ENCODE measurements at places on chromosomes 6 and 20. TPM values are rescaled to one million over a fixed set of nuclear protein-coding genes. Genes with fewer than 3 reads are reported as not detected.

- DNase-seq = no peak
These were observed 91.0 kb upstream of the SNX9 start for GRCh38 chr6:157732007-157732406.

DNA sequence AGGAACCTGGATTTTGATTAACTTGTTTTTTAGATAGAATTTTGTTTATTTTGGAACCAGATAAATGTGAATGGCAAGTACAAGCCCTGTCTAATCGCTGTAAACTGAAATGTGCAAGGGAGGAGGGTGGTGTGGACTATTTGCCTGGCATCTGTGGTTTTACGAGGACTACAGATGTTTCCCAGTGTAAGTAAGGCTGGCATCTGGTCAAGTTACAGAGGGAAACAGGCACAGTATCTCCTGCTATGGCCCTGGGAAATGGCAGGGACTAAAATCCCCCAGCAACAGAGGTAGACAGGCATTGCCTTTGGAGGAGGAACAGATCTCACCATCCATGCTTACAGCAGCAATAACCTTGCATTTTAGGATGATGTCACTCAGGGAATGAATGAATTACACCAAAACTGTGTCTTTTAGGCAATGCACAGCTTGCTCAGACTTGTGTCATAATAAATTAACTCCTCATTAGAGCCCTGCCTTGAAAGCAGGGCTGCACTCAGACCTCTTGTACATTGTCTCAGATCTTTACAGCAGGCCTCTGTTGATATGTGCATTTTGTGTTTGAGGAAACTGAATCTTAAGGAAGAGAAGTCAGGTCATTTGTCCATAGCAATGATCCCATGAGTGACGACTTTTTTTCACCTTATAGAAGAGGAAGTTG is 96.2 kb downstream of the TCP11 start:
- DNase-seq = no peak

The ASIP gene
- total RNA-seq = not detected

The CLPSL1 gene
- not detected for total RNA-seq

DNA sequence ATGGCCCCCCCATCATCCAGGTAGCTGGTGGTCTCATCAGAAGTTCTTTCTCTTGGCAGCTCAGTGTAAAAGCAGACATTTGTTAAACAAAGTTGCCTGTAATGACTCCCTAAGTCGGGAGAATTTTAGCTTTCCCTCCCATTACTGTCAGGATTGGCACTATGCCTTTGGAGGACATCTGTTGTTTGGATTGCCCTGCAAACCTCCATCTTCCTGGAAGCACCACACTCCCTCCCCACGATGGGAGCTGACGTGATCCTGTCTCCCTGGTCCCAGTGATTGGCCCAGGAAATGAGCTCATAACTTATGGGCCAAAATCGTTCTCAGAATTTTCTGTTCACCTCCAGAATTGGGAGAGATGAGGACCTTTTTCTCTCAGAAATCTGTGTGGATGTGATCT is 42.6 kb upstream of the CNR1 start:
- DNase-seq = no peak

DNA sequence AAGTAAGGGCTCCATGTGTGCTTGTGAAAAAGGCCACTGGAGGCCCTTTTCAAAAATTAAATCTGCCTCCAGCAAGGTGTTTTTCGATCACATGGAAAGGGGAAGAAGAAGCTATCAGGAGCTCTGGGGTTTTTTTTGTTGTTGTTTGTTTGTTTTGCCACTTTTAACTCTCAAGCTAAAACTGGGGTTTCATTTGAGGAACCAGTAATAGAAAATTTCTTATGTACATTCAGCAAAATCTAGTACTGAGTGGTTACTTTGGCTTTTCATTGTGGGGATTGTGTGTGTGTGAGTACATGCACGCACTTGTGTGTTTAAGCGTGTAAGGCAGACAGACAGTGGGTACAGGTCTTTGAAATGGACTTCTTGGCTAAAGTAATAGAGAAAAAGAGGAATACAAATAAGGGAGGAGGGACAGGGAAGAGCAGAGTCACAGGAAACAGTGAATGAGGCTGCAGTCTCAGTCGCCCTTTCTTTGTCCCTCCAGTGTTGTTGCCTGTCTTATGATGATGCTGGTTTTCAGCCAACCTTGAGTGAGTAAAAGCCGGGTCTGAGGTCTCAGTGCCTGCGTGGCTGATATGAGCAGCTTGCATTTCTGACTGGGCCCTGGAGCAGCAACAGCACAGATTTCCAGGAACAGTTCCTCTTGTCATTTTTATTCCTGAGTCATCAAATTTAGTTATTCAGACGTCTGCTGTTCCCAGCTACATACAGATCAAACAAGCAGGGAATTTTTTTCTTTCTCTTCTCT is 26.2 kb downstream of the SLC16A10 start:
- DNase-seq = peak; percentile 36

The NNAT gene
- 0.23 TPM for total RNA-seq

- no peak for DNase-seq
These were observed 61.4 kb downstream of the NPEPL1 start for GRCh38 chr20:58753922-58754551.

GRCh38 chr6:107187630-107188029 is 72.3 kb upstream of the BEND3 start:
- no peak for DNase-seq

The EFCAB8 gene
- 0.56 TPM for total RNA-seq

DNA sequence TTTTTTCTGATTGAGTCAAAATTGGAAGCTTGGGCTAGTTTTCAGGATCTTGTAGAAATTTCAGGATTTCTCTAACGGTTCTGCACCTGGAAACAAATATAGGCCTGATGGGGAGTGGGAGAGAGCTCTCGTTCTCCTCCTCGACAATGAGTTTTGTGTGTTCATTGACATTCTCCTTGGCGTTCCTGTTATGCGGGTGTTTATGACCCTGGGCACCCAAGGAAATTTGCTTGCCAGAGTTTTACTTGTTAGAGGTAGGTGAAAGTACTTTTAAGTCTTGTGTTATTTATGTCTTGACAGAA is 2.2 kb downstream of the ASXL1 start:
- DNase-seq = no peak

The HRH3 gene
- total RNA-seq = not detected

DNA sequence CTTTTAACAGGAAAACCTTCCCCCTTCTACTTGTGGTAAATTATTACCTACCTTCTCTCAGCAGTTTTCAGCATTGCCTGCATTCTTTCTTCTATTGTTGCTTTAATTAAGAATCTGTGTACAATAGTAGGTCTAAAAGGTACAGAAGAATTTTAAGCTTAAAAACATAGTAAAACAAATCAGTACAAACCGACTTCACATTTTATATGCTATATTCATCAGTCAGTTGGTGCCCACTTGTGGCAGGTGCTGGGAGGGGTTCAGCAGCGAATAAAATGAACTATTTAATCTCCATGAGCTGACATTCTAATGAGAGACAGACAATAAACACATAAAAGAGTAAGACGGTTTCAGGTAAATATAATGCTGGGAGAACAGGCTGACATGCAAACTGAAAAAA is 73.4 kb upstream of the FBXO30 start:
- DNase-seq = peak; percentile 8

DNA sequence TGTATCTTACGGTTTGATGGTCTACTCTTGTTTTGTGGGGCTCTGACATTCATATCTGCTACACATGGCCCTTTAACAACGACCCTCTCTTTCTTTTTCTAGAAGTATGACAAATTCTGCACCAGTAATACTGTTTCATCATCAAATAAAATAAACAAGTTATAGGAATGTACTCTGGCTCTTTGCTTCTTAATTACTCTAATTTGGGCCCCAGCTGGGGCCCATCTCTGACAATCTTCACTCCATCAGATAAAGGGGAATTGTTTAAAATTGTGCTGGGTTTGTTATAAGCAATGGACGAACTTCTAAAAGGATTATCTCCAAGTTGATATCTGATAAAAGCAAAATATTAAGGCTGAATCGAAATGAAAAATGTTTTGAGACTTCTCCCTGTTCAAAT is 343.6 kb upstream of the JAG1 start:
- DNase-seq = no peak

The FAM209B gene
- total RNA-seq = not detected

DNA sequence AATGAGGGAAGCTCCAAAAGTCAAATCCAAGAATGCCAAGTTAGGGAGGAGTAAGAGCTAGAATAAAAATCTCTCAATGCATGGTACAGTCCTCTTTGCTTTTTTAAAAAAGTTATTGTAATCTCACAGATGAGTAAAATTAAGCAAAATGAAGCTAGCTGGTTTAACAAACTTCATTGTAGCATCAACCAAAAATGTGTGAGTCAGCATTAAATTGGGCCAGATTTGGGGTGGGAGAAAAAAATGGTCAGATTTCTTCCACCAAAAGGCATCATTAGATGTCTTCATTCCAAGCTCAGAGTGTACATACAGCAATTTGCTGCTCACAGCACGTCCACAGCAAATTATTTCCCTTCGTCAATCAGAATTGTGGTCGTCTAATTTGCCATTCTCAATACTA is 441.5 kb upstream of the FLRT3 start:
- DNase-seq = no peak

The BPIFB2 gene
- not detected for total RNA-seq

DNA sequence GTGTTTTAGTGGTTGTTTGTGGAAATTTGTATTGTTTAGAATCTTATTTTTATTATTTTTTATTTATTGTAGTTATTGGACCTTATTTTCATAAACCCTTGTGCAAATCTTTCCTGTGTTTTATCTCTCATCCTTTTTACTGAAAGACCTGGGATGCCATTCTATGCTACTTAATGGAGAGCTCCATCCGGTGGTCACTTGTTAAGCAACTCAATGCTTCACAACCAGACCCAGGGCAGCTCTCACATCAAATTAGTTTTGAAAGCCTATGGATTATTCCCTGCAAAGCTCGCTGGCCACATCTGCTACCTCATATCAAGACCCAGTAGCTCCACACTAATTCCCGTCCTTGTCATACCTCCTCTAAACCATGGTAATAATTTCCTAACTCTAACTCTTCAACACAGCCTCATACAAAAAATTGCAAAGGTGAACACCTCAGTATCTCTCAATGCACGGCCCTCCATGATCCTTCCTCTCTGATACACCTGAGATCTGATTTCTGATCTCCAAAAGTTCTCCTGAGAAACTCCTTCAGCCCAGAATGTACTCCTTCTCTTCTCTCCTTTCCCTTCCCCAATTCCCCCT is 296.6 kb upstream of the MANEA start:
- DNase-seq = no peak

The RAET1G gene
- not detected for total RNA-seq

GRCh38 chr6:53109612-53110011 is 39.0 kb downstream of the GCM1 start:
- no peak for DNase-seq
